A673 (cell line): ENCODE measurements at places on chromosomes 5 and 9.

DNA sequence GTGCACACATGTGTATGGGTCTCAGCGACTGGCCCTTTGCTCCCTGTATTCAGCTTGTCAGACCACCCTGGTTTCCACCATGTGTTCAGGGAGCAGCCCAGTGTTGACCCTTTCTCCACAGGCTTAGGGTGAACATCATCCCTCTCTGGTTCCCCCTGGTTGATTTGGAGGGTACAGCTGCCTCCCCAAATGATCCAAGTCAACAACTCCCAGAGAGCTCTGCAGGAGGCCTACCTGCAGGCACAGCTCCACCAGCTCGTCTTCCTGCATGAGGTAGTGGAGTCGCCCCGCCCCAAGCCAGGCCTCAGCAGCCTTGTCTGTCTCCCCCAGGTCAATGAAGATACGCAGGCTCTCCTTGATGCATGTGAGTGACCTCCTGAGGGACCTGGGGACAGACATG, 50.5 kb downstream of the SH3TC2 start:
- DNase-seq: no peak

- DNase-seq: no peak
Measured at GRCh38 chr9:85602742-85603141, 139.0 kb downstream of the AGTPBP1 start.

- DNase-seq: no peak
Measured at GRCh38 chr5:150590979-150591695, 49.3 kb upstream of the SYNPO start.

DNA sequence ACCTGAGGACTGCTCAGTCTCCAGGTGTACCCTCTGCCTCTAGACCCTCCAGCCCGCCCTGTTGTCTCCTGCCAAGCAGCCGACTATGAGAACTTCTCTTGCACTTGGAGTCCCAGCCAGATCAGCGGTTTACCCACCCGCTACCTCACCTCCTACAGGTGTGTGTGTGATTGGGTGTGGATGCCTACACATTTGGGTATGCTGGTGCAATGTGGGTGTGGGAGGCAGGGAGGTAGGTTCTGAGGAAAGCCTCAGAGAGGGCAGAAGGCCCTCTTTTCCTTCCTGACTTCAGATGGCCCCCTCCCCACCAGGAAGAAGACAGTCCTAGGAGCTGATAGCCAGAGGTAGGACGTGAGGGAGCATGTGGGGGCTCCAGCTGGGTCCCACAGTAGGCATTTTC, 5.0 kb downstream of the IL11RA start:
- DNase-seq: no peak

DNA sequence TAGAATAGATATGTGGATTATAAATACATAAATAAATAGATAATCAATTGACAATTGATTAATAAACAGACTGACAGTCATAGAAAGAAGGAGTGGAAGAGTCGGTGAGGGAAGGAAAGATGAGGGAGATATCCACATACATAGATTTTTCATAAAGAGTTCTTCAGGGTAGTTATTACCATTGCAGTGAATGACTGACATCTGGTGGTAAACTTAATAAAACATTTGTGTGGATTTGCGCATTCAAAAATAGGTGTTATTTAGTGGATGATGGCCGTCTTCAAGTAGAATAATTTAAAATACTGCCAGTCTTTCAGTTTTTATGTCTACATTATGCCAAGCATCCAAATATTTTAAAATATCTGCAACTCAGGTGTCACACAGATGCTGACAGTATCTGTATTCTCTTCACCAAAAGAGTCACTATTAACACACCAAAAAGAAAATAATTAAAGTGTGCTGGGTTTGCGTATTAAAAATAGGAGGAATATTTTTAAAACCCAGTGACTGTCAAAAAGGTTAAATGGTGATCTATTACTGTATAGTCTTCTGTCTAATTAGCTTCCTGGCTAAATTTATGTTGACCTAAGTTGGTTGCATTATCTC, 78.8 kb downstream of the GIN1 start:
- DNase-seq: peak; percentile 77
